ENCODE measurements at places on chromosomes 12 and 14.
A peak's percentile ranks its signal among the peaks of the same experiment; 100 is the strongest.

GRCh38 chr12:100331871-100332270, 25.0 kb upstream of the SLC17A8 start:
- DNase-seq = no peak

DNA sequence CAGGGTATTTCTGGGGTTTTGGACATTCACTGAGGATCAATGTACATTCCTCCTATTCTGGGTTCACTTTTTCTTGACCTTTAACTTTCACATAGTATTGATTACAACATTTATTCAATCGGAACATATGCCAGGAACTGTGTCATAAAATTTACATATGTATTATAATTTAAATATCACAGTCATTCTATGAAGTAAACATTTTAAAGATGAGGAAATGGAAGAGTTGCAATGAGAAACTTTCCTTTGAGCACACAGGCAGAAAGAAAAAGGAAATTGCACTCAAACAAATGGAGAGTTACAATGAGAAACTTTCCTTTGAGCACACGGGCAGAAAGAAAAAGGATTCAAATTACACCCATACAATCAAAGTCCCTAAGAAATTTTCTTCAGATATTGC, 3.1 kb downstream of the MUCL1 start:
- DNase-seq = no peak

DNA sequence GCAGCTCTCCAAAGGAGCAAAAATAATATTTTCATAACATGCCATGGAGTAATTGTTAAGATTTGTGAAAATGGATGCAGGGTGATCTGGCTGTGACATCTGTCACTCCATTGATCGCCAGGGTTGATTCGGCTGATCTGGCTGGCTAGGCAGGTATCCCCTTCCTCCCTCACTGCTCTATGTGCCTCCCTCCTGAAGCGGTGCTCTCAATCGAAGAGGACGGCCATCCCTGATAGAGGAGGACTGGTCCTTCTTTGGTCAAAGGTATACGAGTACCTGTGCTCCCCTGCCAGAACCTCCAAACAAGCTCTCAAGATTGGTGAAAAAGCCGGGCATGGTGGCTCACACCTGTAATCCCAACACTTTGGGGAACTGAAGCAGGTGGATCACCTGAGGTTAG, 47.9 kb downstream of the VCPKMT start:
- DNase-seq = no peak

- DNase-seq = peak; percentile 57
These were observed 302.0 kb upstream of the SYT1 start for GRCh38 chr12:78562368-78563205.

- DNase-seq = peak; percentile 98
These were observed 4.7 kb upstream of the CRIP1 start for GRCh38 chr14:105481886-105482457.

GRCh38 chr12:71299541-71300376, 139.8 kb upstream of the LGR5 start:
- DNase-seq = no peak

- DNase-seq = no peak
These were observed 30.8 kb downstream of the P2RX2 start for GRCh38 chr12:132649226-132649945.

- DNase-seq = no peak
These were observed 326.7 kb downstream of the DPF3 start for GRCh38 chr14:72567226-72567625.

DNA sequence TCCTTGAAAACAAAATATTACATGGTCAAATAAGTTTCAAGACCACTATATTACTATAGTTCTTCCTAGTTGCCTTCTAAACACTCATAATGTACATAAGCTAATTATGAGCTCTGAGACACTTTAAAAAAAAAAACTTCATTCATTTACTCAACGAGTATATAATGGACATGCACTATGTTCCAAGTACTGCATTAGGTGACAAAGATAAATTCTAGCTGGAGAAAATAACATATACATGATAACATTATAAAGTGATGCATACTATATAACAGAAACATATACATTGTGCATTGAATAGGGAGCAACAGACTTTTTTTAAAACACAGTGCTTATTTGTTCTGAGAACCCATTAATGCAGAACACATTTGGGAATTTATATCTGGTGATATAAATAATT, 202.3 kb downstream of the NELL2 start:
- DNase-seq = no peak

GRCh38 chr12:57243521-57244311, 7.3 kb downstream of the STAC3 start:
- peak; percentile 95 for DNase-seq

GRCh38 chr12:8676651-8677050, 14.0 kb upstream of the MFAP5 start:
- DNase-seq = no peak

- DNase-seq = peak; percentile 80
These were observed 602 bp downstream of the APEX1 start for GRCh38 chr14:20455355-20456300.
